Transverse colon (tissue), 4 donors: ENCODE measurements at places on chromosomes 4 and X. TPM values are rescaled to one million over a fixed set of nuclear protein-coding genes. Genes with fewer than 3 reads are reported as not detected.

DNA sequence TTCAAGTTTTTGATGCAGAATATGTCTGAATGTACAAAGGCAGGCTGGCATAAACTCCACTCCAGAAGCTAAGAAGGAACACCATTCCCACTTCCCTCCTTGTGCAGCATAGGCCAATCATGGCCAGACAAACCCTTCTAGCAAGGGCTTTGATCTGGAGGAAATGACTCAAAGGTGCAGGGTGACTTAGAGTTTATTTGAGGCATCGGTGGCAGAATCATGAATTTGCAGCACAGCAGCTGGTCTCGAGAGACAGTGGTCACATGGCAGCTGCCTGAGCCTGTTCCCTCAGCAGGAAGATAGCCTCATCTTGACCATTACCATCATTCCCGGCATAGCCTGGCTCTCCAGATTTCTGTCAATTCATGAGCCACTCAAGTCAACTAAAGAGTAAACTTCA, 154.5 kb downstream of the ATP10D start:
- no peak overlapping the region for H3K4me3 ChIP-seq
- no peak overlapping the region for H3K27ac ChIP-seq
- DNase-seq, result no peak
- no peaks in the 10 kb centered on the region for H3K27me3 ChIP-seq

GRCh38 chr4:139977838-139978609, 176.0 kb downstream of the MAML3 start:
- H3K4me3 ChIP-seq, result no peak overlapping the region
- no peaks in the 10 kb centered on the region for H3K27me3 ChIP-seq
- H3K36me3 ChIP-seq, result no peaks in the 10 kb centered on the region
- no peak for DNase-seq
- peaks cover 8% of the 10 kb centered on the region for H3K4me1 ChIP-seq
- no peak overlapping the region for H3K27ac ChIP-seq

GRCh38 chr4:26762650-26763049, 98.0 kb upstream of the STIM2 start:
- H3K4me3 ChIP-seq, result no peak overlapping the region
- H3K36me3 ChIP-seq, result no peaks in the 10 kb centered on the region
- no peaks in the 10 kb centered on the region for H3K4me1 ChIP-seq
- peak; percentile 17 for DNase-seq
- no peaks in the 10 kb centered on the region for H3K27me3 ChIP-seq

DNA sequence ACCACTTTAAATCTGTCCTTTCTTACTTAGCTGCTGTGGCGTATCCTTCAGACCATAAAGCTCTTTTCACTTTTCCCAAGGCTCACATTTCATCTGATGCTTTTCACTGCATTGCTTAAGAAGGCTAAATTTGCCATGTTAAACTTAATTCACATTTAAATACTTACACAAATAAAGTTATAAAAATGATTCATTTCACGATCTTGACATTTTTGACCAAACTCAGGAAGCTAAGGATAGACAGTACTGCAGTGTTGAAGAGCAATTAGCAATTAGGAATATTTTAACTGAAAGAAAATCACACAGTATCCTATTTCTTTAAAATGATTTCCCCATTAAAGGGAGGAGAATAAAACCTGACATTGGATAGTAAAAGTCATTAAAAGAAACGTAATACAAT, 1038.6 kb downstream of the STPG2 start:
- no peak overlapping the region for H3K4me3 ChIP-seq
- H3K27me3 ChIP-seq, result no peaks in the 10 kb centered on the region
- DNase-seq, result no peak
- H3K36me3 ChIP-seq, result no peaks in the 10 kb centered on the region
- H3K4me1 ChIP-seq, result no peaks in the 10 kb centered on the region
- no peak overlapping the region for H3K27ac ChIP-seq

DNA sequence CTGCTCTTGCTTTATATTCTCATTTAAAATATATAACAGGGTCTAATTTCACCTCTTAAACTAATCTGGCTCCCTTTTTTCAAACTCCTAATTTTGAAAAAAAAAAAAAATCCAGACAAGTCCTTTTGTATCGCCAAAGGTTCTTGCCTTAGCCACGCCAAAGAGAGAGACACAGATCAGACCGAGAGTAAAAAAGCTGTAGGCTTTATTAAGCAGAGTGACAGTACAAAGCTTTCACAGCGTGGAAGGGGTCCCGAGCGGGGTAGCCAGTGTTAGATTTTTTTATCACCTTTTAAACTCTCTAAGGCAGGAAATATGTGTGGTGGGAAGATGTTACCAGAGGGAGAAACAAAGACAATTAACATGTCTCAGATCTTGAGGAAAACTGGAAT, 54.1 kb downstream of the PAGE2 start:
- peak overlapping the region; percentile 59 for H3K27ac ChIP-seq
- no peaks in the 10 kb centered on the region for H3K36me3 ChIP-seq
- DNase-seq, result no peak
- no peak overlapping the region for H3K4me3 ChIP-seq
- H3K27me3 ChIP-seq, result no peaks in the 10 kb centered on the region
- H3K4me1 ChIP-seq, result no peaks in the 10 kb centered on the region

- no peaks in the 10 kb centered on the region for H3K27me3 ChIP-seq
- H3K4me1 ChIP-seq, result peaks cover 51% of the 10 kb centered on the region
Measured at GRCh38 chrX:40094900-40095582, 2.7 kb downstream of the BCOR start.

DNA sequence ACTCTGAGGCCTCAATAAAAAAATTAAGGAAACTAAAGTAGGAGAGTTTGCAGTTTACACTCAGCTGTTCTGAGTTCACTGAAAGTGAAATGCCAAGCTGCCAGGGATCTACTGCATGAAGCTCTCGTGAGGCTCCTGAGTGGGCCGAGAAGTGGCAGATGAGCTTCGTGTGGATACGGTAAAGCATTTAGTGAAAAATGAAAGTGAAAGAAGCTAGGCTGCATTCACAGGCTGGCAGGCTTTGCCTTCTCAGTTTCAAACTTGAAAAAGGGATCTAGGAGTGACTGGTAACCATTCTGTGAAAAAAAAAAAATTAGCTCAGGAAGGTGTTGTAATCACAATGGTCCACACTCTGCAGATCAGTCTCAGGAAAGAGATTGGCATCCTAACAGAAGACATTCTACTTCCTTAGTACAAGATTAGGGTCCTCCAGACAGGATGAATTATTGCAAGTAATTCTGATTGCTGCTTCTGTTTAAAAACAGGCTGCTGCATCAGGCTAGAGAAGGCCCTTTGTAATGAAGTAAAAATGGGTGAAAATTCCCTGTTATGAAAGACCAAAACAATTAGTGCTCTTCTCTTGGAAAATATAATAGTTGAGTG, 679.9 kb downstream of the RPA4 start:
- H3K4me3 ChIP-seq, result no peak overlapping the region
- H3K27ac ChIP-seq, result peak overlapping the region; percentile 27
- no peaks in the 10 kb centered on the region for H3K4me1 ChIP-seq
- DNase-seq, result peak; percentile 41

GRCh38 chr4:102169345-102169744, 175.9 kb downstream of the SLC39A8 start:
- no peaks in the 10 kb centered on the region for H3K27me3 ChIP-seq
- no peaks in the 10 kb centered on the region for H3K4me1 ChIP-seq
- no peak for DNase-seq
- H3K27ac ChIP-seq, result no peak overlapping the region

DNA sequence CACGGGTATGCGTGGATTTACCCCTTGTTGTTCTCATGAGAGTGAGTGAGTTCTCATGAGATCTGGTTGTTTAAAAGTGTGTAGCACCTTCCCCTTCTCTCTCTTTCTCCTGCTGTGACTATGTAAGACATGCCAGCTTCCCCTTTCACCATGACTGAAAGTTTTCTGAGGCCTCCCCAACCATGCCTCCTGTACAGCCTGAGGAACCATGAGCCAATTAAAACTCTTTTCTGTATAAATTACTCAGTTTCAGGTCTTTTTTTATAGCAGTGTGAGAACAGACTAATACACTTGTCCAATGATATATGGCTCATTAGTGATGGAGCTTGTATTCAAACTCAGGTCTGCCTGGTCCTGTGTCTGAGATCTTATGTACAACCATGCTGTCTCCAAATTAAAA, 28.5 kb upstream of the RTL3 start:
- H3K36me3 ChIP-seq, result no peaks in the 10 kb centered on the region
- H3K4me1 ChIP-seq, result no peaks in the 10 kb centered on the region
- no peak overlapping the region for H3K27ac ChIP-seq

DNA sequence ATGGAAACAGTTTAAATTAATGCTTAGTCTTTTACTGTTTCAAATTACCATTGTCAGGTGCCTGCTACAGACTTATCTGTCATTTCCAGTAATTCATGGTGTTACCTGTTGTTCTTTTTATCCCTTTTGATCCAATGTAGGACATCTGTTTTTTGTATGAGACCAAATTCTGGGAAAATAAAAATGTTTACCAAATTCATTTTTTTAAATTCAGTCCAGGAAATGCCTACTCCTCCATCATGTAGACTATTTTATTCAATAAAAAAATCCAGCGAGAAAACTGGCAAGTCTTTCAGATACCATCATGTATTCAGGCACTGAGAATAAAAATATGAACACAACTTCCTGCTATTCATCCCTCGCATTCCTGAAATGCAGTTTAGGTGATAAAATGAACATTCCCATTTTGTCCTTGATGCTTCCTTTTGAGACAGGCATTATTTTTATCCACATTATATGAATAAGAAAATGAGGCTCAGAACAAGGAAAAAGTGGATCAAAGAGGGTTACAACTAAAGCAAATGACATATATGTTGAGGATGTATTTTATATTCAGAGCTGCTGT, 584.2 kb downstream of the SPRY1 start:
- no peaks in the 10 kb centered on the region for H3K36me3 ChIP-seq
- H3K27ac ChIP-seq, result no peak overlapping the region
- no peaks in the 10 kb centered on the region for H3K27me3 ChIP-seq
- DNase-seq, result no peak
- no peak overlapping the region for H3K4me3 ChIP-seq
- H3K4me1 ChIP-seq, result no peaks in the 10 kb centered on the region

- no peak for DNase-seq
- no peak overlapping the region for H3K4me3 ChIP-seq
- H3K27me3 ChIP-seq, result no peaks in the 10 kb centered on the region
- H3K27ac ChIP-seq, result no peak overlapping the region
- no peaks in the 10 kb centered on the region for H3K4me1 ChIP-seq
- no peaks in the 10 kb centered on the region for H3K36me3 ChIP-seq
Measured at GRCh38 chr4:95638920-95639501, 90.2 kb upstream of the UNC5C start.

DNA sequence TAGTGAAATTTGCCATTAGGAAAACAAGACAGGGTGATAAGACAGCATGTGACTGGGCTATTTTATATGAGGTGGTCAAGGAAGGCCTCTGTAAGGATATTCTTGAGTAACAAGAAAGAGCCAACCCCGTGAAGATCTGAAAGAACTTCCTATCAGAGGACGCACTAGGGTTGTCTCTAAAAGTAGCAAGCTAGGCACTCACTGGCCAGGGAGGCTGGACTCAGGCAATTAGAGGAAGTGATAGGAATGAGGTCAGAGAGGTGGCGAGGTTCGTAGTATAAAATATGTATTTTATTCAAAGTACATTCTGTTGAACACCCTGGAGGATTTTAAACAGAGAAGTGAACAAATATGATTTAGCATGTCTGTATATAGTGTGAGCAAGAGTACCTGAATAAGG, 4.6 kb downstream of the BMPR1B start:
- no peak overlapping the region for H3K4me3 ChIP-seq
- no peak overlapping the region for H3K27ac ChIP-seq
- DNase-seq, result no peak
- peaks cover 47% of the 10 kb centered on the region for H3K27me3 ChIP-seq
- H3K36me3 ChIP-seq, result no peaks in the 10 kb centered on the region

GRCh38 chr4:168131196-168131595, 38.9 kb downstream of the ANXA10 start:
- no peak for DNase-seq
- H3K4me3 ChIP-seq, result no peak overlapping the region
- H3K27ac ChIP-seq, result no peak overlapping the region
- H3K36me3 ChIP-seq, result no peaks in the 10 kb centered on the region

- H3K4me1 ChIP-seq, result no peaks in the 10 kb centered on the region
- no peaks in the 10 kb centered on the region for H3K36me3 ChIP-seq
- H3K27me3 ChIP-seq, result no peaks in the 10 kb centered on the region
- DNase-seq, result no peak
Measured at GRCh38 chr4:108264693-108265092, 96.0 kb upstream of the LEF1 start.

- DNase-seq, result no peak
- H3K27me3 ChIP-seq, result no peaks in the 10 kb centered on the region
- no peak overlapping the region for H3K27ac ChIP-seq
- H3K36me3 ChIP-seq, result no peaks in the 10 kb centered on the region
Measured at GRCh38 chr4:31100536-31100935, 380.4 kb downstream of the PCDH7 start.

DNA sequence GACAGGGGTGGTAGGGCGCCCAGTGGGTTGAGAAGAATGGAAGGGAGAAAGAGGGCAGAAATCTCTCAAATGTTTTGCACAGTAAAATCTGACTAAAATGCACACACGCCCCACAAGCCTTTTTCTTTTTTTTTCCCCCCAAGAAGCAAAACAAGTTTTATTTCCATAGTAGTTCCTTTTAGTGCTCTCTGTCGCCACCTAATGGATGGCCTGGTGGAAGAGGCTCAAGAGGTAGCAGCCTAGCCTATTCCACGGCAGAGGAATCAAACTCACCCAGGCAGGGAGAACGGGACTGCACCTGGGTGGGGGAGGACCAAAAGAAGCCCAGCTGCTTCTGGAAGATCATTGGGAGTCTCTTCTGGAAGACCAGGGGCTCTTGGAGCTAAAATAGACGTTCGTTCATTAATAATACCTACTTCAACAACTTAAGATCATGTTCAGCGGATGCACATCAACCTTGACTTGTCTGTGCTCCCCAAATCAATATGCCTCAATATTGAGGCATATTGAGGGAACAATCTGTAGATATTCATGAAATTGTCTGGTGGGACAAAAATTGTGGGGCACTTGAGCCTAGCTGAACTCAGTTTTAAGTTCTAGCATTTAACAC, 31.6 kb upstream of the IRAK1 start:
- peaks cover 3% of the 10 kb centered on the region for H3K4me1 ChIP-seq
- DNase-seq, result peak; percentile 81
- H3K4me3 ChIP-seq, result no peak overlapping the region
- H3K27ac ChIP-seq, result peak overlapping the region; percentile 28

- H3K36me3 ChIP-seq, result no peaks in the 10 kb centered on the region
- no peaks in the 10 kb centered on the region for H3K4me1 ChIP-seq
- no peak for DNase-seq
- no peaks in the 10 kb centered on the region for H3K27me3 ChIP-seq
Measured at GRCh38 chr4:120105472-120105871, 38.8 kb upstream of the MAD2L1 start.

DNA sequence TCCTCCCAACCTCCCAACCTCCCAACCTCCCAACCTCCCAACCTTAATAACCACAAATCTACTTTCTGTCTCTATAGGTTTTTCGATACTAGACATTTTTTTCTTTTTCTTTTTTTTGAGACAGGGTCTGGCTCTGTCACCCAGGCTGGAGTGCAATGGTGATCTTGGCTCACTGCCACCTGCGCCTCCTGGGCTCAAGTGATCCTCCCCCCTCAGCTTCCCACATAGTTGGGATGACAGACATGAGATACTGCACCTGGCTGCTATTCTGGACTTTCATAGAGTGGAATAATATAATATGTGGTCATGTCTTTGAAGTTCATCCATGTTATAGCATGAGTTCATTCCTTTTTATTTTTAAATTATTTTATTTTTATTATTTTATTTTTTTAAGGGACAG, 39.5 kb upstream of the ZFX start:
- no peaks in the 10 kb centered on the region for H3K4me1 ChIP-seq
- no peak for DNase-seq
- H3K27me3 ChIP-seq, result no peaks in the 10 kb centered on the region

Gene WDR17
- 7.6 TPM for total RNA-seq

Gene DUX4
- not detected for total RNA-seq

Gene ZNF41
- 2.6 TPM for total RNA-seq

Gene ACE2
- total RNA-seq, result 50.4 TPM

Gene F11
- not detected for total RNA-seq

Gene NEIL3
- 0.95 TPM for total RNA-seq

Gene RAB40A
- total RNA-seq, result not detected

Gene HPGD
- 33.0 TPM for total RNA-seq

Gene ADH1B
- total RNA-seq, result 64.3 TPM
